A375 (cell line): ENCODE measurements at places on chromosomes 13 and 19. TPM values are rescaled to one million over a fixed set of nuclear protein-coding genes. Genes with fewer than 3 reads are reported as not detected.

C19orf81 gene
- 5.2 and 13.8 TPM in 2 replicates for total RNA-seq

RASGRP4 gene
- total RNA-seq = not detected in 2 replicates

KRTDAP gene
- total RNA-seq = not detected in 2 replicates

TTC9B gene
- 0.27 and 0.72 TPM in 2 replicates for total RNA-seq

ATG4D gene
- total RNA-seq = 49.4 and 49.9 TPM in 2 replicates

TMEM272 gene
- total RNA-seq = not detected in 2 replicates

ZNF628 gene
- 6.7 and 6.9 TPM in 2 replicates for total RNA-seq
